ENCODE measurements at places on chromosomes 11 and 22.

- no peak for DNase-seq
Measured at GRCh38 chr22:37862570-37863325, 13.5 kb downstream of the EIF3L start.

- peak; percentile 17 for DNase-seq
Measured at GRCh38 chr11:57426439-57426928, 437 bp downstream of the SLC43A3 start.

- no peak for DNase-seq
Measured at GRCh38 chr11:3129591-3130268, 35.4 kb downstream of the OSBPL5 start.

DNA sequence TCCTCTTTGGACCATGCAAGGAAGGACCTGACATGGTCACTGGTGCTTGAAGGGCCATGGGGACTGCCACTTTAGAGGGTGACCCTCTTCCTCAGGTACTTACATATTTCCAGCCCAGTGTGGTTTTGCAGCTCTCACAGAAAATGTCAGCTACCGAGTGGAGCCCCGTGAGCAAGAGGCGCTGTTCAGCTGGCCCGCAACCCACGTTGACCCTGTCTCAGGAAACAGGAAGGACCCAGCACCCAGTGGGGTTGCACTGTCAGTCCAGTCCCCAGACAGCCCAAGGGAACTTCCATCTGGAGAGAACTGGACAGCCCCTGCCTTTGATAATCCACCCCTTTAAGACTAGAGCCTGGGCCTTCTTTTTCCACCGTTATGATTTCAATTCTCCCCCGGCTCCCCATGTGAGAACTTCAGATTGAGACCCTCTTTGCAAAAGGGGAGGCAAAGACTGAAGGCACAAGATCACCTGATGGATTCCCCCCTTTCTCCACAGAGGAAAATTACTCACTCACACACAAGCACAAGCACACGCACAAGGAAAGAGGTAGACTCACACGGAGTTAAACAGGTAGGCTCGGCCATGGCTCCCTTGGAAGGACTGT is 3.4 kb downstream of the YPEL4 start:
- no peak for DNase-seq

GRCh38 chr22:20782596-20783299 is 8.8 kb downstream of the SERPIND1 start:
- peak; percentile 13 for DNase-seq

GRCh38 chr11:91981995-91982394 is 242.6 kb upstream of the FAT3 start:
- peak; percentile 98 for DNase-seq

DNA sequence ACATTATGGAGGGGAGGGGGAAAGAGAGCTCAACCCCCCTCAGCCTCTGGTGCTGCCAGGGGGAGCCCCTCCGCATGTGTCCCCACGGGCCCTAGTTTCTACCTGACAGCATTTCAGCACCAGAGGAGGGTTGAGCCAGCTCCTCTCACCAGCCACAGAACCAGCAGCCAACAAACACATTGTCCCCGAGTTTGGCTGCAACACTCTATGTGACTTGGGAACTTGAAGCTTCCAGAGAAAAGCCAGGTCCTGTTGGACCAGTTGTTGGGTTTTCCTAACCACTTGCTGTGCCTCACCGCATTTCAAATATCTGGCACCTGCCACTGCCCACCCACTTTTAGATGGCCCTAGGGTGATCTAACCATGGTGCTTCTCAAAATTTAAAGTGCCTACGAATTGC is 13.5 kb downstream of the TMA7B start:
- no peak for DNase-seq

DNA sequence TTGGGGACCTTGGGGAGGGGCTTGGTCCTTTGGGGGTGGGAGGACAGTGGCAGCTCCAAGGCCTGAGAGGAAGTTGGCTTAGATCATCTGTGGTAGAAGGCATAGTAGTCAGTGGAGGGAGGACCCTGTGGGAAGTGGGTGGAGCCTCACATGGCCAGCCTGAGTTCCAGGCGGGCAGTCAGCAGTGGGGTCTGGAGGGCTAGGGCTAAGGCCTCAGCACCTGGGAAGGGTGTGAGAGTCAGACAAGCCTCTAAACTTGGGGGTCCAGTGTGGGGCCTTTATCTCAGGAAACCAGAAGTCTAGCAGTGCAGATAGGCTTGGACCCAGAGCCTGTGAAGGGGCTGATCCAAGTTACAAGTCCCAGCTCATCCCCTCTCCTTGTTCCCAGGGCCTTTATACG is 4.0 kb downstream of the NLRX1 start:
- DNase-seq: no peak

DNA sequence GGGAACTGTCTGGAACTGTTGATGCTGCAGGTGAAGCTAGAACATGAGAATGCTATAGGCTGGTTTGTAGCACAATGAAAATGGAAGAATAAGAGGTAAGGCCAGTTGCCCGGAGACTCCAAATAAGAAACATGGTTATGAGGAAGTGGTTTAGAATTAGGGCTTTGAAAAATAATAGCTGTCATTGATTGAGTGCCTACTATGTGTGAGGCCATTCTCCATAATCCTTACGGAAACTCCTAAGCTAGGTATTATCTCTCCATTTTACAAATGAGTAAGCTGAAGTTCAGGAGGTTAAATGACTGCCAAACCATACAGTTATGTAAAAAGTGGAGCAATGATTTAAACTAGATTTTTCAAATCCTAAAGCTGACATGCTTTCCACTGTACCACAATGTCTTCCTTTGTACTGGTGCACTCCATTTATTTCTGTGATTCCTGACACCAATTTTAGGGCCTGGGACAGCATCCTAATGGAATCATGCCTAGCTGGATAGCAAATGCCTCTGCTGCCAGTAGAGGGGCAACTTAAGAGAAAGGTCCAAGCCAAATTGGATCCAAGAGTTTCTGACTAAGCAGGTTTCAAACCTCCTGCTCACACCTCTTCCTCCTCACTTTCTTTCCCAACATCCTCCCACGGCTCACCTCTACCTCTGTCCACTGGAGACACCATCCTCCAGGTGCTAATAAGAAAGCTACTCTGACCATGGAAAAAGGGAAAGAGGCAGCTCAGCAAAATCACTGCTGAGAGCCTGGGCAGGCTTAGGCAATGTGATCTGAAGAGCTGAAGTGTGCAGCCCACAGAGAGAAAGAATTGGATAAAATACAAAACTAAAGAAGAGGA is 46.9 kb upstream of the PICALM start:
- DNase-seq: no peak

DNA sequence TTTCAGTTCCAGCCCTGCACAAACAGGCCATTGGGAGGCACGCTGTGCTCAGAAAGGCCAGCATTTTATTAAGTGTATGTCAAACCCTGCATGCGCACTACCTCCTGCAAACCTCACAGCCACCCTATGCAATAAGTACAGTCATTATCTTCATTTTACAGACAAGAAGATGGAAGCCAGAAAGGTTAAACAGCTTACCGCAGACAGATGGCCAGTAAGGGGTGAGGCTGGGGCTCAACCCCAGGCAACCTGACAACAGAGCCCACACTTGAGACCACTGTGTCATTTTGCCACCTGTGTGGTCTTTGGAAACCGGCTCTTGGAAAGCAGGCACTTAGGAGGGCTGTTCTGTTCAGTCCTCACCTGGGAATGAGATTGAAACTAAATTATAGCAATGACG is 142.3 kb downstream of the NXPE2 start:
- DNase-seq: no peak

DNA sequence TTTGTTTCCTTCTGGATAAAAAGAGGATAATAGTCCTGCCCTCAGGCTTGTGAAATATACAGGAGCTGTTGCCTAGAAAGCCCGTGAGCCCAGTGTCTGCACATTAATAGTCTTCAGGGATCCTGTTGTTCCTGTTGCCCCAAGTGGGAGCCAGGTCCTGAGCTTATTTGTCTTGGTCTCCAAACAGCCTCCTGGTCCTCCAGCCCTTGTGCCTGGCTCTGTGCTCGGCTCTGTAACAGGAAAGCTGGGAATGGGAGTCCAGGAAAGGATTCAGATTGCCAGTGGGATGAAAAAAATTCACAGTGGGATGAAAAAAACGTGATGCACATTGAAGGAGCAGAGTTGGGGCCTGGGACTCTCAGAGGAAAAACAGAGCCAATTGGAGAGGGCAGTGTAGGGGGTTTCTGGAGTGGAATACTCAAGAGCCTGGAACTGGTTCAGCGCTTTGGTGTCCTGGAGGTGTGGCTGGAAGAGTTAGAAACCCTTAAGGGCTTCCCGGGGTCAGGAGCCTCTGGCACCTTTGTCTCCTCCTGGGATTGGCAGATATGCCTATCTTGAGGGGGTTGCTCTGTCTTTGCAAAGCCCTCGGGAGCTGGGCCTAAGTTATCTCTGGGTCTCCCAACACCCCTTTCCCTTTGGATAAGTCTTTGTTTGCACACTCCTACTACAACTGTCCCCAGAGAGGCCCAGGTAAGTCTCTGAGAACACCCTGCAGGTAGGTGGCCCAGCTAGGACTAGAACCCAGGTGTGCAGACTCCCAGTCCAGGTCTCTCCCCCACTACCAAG is 2.3 kb upstream of the INPPL1 start:
- DNase-seq: no peak

- peak; percentile 34 for DNase-seq
Measured at GRCh38 chr22:24370401-24370800, 57.0 kb upstream of the ADORA2A start.

DNA sequence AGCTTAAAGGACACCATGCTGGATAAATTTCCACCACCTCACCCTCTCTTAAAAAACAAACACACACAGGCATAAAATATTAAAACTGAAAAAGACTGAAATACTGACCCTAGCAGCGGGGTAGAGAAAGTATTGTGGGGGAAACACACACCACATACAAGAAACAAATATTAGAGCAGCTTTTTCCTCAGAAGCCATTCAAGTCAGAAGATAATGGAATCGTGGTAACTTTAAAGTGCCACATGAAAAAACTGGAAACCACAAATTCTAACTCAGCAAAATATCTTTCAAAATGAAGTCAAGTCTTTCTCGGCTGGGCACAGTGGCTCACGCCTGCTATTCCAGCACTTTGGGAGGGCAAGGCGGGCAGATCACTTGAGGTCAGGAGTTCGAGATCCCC is 223.2 kb downstream of the DYNC2H1 start:
- no peak for DNase-seq

DNA sequence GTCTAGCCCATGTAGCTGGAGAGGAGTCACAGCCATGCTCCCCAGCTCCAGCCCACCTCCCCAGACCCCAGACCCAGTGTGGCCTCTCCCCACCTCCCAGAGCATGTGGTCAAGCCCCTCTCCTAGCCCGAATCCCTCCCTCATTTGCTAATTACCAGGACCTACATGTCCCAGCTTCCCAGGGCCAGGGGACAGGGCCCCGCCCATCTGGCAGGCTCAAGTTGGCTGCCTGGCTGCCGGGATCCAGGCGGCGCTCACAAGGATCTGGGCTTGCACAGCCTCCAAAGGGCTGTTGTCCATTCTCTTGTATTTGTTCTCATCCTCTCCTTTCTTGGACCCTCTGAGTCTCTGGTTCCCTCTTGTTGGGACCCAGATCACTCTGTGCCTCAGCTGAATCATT is 4.6 kb upstream of the MIF start:
- DNase-seq: no peak

DNA sequence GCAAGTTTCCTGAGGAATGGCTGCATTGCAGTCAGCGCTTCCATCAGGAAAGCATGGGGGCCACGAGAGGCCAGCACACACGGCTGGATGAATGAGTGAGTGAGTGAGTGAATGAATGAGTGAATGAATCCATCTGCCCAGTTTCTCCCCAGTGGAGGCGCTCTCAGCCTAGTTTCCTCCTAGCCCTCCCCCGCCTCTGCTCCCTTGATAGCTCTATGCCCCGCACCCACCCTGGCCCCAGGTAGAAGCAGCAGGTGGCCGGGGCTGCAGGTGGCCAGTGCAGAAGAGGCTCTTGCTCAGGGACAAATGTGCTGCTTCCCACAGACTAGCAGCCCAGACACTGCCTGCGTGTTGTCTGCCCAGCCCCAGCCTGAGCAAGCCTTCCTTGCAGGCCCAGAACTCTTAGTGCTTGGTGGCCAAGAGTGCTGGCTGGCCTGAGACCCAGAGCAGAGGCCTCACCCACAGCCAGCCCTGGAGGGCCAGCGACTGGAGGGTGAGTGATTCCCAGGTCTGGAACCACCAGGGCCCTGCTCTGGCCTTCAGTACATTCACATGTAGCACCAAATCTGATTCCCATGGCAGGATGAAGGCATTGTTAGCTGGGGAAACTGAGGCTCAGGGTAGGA is 31.1 kb upstream of the PDGFB start:
- no peak for DNase-seq

- no peak for DNase-seq
Measured at GRCh38 chr11:60159868-60160267, 23.0 kb downstream of the MS4A6A start.

DNA sequence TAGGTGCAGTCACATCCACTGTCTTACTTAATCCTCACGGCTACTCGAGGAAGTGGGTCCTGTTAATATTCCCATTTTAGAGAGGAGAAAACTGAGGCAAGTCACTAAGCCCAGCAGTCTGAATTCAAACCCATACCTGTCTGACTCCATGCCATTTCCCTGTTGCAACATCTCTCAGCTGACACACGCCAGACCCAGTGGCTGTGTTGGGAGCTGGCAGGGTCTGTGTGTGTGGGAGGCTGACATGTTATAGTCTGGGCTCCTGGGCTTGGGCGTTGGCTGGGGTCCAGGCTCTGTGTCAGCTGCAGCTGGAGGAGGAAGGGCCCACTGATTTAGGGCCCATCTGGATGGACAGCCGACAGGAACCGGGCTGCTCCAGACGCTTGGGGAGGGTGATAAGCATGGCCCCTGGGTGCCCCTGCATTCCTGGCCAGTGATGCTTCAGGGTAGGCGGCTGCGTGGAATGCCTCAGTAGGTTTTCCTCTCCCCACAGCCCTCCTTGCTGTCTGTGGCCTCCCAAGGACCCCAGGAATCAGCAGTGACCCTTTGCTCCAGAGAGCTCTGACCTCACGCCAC is 562.5 kb downstream of the MN1 start:
- peak; percentile 97 for DNase-seq

DNA sequence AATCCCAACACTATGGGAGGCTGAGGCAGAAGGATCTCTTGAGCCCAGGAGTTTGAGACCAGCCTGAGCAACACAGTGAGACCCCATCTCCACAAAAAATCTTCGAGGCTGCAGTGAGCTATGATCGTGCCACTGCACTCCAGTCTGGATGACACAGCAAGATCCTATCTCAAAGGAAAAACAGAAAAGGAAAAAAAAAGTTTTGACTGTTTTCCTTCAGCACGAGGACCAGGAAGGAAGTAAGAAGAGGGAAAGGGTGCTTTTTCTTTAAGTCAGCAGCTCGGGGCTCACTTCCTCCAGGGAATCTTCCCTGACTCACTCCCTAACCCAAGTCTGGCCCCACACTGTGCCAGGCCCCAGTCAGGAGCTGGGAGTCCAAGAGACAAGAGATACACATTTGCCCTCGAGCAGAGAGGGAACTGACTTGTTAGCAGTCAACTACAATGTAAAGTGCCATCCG is 14.2 kb downstream of the ARRB1 start:
- peak; percentile 28 for DNase-seq

Measured in AG10803 (cell line).